ENCODE measurements at places on chromosomes 3 and 15.

DNA sequence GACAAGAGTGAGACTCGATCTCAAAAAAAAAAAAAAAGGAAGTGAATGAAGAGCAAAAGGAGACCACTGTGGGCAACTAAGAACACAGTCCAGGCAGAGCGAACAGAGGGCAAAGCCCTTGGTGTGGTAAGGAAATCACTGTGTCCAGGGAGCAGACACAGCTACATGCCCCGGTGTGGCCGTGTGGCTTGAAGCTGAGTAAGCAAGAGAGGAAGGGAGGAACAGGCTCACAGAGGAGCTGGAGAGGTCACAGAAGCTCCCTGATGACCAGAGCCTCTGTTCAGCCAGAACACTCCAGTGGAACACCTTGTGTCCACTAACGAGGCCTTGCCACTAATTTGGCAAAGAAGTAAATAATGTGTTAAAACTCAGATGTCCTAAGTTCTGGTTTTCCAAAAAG, 60.6 kb upstream of the GATA2 start:
- DNase-seq = no peak

DNA sequence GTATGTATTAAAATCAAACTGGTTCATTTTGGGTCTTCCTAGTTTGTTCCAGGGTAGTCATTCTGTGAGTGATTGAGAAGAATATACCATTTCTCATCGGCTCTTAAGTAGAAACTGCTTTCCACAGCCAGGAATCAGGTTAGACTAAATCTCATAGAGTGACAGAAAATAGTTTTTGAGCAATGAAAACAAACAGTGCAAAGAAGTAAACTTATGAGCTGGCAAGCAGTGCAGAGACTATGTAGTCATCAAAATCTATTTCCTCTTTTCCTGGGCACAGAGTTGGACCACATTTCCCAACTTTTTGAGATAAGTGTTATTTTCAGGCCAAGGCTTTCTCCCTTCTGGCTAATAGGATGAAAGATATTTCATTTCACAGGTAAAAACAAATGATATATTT, 66.5 kb downstream of the UBE3A start:
- DNase-seq = no peak

DNA sequence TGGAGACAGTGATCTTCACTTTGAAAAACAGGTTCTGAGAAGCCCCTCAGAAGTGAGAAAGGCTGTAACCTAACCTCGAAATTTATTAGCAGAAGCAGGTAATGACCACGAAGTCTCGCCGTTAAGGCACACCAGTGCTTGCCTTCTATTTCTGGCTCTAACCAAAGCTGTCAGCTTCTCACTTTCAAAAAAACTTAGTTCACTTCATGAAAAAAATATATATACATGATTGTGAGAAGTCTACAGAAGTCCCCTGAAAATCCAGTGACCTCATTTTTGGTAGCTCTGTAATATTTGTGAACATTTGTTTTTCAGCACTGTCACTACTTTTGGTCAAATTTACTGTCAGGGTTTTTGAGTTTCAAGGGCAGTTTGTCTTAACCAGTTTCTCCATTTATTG, 19.1 kb upstream of the AKAP13 start:
- no peak for DNase-seq

GRCh38 chr15:51841406-51842040, 12.1 kb downstream of the TMOD3 start:
- DNase-seq = no peak

DNA sequence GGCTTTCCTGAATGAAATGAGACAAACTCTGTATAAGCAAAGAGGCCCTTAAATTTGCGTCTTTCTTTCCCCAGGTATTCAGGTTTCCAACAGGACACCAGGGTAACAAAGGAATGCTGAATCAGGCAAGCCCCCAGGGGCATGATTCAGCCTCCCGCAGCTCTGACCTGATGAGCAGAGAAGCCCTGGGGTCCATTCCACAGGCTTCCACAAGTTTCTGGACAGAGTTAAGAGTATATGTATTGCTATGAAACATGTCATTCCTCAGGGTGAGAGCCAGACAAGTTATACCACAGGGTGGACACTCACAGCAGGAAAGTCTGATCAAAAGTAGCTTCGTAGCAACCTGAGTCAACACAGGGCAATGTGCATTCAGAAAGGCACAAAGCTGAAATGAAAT, 68.1 kb upstream of the CTNNB1 start:
- no peak for DNase-seq

GRCh38 chr3:58202917-58203360, 7.8 kb downstream of the DNASE1L3 start:
- no peak for DNase-seq

- DNase-seq = no peak
Observed at GRCh38 chr15:27826411-27826810, 272.7 kb downstream of the OCA2 start.

GRCh38 chr15:43067717-43068461, 37.9 kb downstream of the UBR1 start:
- no peak for DNase-seq

- no peak for DNase-seq
Observed at GRCh38 chr15:86903642-86904421, 824.2 kb downstream of the AGBL1 start.

GRCh38 chr3:21109056-21109455, 642.0 kb downstream of the ZNF385D start:
- no peak for DNase-seq

DNA sequence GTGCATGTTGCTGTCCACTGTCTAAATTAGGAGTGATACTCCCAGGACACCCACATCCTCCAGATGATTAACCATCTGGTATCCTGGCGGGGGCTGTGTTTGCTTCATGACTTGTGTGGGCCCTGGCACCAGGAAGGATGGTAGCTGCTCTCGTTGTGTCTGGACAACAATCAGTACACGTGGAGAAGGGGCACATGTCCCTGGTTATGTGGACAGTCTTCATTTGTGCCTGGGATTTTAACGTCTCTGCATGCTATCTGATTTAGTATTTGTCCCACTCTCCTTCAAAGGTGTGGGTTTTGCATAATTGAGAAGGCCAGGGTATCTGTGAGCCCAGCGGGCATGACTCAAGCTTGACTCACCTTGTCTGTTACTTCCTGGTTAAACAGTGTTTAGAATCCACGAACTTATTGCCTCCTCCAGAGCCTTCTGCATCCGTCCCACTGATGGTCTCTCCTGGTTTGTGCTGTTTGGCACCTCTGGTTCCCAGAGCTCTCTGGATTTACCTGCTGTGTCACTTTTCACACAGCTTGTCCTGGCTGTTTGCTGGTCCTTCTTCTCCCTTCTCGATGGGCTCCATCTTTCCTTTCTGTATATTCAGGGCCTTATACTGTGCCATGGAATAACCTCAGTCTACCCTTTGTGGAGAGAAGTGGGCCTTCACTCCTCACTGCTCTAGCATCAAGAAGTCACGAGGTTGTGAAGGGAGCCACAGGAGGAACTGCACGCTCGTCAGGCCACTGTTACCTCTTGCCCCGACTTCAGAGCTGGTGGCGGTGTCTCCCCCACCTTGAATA, 32.5 kb downstream of the ARNT2 start:
- DNase-seq = no peak

DNA sequence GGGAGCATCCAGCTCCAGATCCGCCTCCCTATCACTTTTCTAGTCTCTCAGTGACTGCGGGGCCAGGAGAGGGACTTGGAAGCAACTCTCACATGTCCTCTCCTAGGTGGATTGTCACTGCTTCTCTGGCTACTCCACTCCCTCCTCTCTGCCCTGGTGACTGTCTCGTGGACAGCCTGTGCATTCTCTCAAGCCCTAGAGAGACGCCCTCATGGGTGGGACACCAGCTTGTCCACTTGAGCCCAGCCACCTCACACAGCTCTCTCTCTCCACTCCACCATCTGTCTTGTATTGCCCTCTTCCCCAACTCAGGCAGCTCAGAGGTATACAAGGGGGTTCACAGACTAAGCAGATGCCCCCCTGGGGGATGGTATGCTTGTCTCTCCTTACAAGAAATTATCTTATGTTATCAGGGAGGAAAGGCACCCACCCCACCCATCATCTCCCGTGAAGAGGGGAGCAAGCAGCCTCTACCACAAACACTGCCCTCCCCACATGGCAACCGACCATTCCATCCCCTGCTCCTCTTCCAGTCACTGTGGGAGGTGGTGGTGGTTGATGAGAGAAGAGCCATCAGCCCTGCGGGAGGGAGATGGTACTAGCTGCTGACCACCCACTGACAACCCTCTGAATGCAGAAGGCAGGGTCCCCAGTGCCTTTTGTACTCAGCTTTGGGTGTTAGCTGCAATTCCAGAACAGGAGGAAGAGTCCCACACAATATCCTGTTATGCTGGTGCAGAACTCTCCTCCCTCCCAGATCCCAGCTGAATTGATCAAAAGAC, 15.5 kb upstream of the LOXL1 start:
- no peak for DNase-seq

- DNase-seq = no peak
Observed at GRCh38 chr3:101994386-101994785, 145.1 kb downstream of the NFKBIZ start.

GRCh38 chr15:75799190-75799589, 44.1 kb upstream of the UBE2Q2 start:
- DNase-seq = no peak

DNA sequence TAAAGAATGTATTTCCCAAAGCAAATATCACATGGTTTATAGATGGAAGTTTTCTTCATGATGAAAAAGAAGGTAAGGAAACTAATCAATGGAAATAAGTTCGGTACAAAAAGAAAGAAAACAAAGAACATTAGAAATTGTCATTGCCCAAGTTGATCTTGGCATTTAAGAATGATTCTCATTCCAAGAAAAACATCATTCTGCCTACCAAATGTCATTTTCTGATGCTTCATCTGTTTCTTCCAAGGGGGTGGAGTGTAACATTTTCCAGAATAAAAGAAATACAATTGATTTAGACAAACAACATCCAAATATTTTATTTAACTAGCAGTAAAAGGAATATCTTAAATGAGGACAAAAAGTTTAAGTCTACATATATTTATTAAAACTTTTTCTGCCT, 3.0 kb upstream of the ZBED2 start:
- no peak for DNase-seq

GRCh38 chr3:38016410-38016809, 13.0 kb downstream of the PLCD1 start:
- DNase-seq = no peak

DNA sequence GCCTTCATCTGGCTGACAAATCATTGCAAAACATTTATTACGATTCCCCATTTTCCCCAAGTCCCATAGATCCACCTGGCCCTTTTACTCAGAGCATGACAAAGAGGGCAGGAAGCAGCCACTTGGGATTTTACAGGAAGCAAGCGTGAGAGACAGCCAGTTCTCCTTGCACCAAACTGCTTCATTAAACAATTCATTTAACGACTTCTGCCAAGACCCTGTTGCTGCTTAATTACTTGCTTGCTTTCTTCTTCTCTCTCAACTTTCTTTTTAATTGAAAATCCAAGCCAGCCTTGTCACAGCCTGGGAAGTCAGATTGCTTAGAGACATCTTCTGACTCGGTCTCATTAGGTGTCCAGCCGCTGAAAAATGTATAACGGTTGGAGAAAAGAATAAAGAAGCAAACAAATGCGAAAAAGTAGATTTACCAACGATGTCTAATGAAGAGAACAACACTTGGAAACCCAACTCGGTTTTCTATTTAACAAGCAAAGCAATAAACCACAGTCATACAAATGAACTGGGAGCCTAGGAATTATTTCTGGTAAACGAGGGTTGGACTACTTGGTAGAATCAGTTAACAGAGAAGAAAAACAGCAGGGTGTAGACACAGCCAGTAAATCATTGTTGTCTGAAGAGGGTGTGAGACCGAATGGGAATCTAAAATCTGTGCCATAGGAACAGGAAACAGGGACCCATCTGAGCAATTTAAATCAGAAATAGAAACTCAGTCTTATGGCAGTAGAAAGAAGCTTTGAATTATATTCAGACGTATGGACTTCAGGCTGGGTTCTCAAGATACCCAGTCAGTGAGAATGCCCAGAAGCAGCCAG, 298.3 kb downstream of the LRRC3B start:
- DNase-seq = no peak

- no peak for DNase-seq
Observed at GRCh38 chr15:65303687-65304380, 643 bp upstream of the RNU5B-1 start.

DNA sequence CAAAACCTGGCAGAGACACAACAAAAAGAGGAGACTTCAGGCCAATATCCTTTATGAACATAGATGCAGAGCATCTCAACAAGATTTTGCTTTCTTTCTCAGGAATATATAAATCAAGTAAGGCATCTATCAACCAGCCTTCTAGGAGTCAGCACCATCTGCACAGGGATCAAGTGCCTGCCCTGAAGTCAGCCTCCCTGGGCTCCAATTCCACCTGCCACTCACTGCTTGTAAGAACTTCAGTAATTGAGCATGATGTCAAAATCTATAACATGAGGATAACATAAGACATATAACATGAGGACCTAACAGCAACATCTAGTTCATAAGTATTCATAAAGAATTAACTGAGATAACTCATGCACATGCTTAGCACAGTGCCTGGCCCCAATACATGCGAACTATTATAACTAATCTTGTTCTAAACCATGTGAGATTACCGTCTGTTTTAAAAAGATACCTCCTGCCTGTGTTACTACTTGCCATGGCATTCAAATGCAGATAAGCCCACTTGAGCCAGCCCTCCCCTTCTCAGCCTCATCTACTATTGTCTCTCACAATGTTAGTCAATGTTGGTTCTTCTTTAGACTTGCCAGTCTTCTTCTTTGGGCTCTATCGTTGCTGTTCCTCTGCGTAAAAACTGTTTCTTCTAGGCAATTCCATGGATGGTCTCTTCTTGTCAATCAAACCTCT, 91.6 kb downstream of the PLD1 start:
- no peak for DNase-seq

GRCh38 chr3:188298585-188298984, 144.6 kb downstream of the LPP start:
- no peak for DNase-seq

DNA sequence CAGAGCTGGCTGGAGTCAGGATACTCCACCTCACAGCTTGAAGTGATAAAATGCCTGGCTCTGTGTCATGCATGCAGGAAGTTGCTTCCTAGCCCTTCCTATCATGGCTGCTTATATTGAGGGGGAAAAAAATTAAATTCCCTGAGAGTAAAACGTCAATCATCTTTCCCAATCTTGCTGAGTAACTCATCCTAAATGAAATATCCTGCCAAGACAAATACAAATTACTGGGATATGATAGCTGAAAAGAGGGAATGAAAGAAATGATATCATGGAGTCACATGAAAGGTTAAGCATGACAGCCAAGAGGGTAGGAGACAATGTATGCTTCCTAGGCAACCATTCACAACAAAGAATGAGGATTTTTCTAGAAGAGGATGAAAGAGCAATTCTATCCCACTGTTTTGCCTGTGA, 110.6 kb downstream of the ABI3BP start:
- DNase-seq = no peak

Measured in CD8-positive, alpha-beta T cell (primary cell).